Trophoblast cell (in vitro differentiated cells and primary cell): ENCODE measurements at places on chromosomes 5 and 9.

DNA sequence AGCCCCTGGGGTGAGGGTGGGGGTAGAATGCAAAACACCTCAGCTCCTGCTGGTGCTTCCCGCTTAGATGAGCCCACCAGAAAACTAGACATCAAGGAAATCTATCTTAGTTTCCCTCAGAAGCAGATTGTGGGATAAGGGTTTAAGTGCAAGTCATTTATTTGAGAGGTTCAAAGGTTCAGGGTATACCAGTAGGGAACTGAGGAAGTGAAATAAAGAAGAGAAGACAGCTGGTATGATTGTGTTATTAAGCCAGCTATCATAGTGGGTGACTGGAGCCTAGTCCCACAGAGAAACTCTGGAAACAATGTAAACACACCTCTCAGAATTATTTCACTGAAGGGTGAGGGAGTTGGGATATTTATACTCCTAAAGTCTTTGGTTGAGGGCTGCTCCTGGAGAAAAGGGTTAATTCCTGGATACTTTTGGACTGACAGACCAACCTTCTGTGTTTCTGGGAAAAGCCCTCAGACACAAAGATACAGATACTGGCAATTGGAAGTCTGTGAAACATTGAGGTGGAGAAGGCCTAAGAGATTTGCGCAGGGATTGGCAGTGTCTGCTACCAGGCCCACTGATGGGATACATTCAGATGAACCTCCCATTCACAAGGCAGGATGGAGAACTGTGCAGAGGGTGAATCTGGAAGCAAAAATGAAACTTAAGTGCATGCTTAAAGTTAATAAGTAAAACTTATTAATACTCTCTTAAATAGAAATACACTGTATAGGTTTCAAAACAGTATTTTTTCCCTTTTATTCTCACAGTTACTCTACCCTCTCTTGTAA lies 6.4 kb upstream of the DCTN4 start:
- no peak for DNase-seq

GRCh38 chr9:96327694-96328352 lies 25.8 kb upstream of the HSD17B3 start:
- peak; percentile 46 for DNase-seq

DNA sequence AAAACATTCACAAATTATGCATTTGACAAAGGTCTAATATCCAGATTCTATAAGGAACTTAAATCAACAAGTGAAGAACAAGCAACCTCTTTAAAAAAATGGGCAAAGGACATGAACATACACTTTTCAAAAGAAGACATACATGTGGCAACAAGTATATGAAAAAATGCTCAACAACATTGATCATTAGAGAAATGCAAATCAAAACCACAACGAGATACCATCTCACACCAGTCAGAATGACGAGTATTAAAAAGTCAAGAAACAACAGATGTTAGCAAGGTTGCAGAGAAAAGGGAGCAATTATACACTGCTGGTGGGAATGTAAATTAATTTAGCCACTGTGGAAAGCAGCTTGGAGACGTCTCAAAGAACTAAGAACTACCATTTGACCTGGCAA lies 38.9 kb upstream of the TNFSF15 start:
- no peak for DNase-seq

- peak; percentile 6 for DNase-seq
Observed at GRCh38 chr9:107175816-107176435, 107.2 kb upstream of the RAD23B start.

- DNase-seq = no peak
Observed at GRCh38 chr5:168550656-168551055, 21.6 kb downstream of the FBLL1 start.

DNA sequence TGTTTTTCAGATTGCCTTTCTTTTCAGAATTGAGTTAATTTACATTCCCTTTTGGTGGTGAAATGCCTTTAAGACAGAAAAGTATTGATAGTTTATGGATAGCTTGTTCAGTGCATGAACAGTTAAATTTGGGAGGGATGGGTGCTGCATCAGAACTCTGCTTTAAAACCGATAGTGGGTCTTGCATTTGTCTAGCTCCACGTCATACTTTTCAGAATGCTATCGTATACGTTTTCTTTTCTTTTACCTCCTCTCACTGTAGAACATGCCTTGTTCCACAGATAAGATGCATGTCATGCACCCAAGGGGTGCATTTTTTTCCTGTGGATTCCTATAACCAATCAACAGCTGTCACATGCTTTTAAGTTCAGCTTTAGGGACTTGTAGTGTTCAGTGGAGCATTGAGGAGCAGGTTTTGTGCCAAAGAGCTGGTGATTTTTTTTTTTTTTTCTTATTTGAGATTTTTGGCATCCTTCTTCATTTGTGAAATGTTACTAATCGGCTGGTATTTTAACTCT lies 2.3 kb downstream of the SLC44A1 start:
- DNase-seq = no peak

GRCh38 chr5:157479166-157479565 lies 19.2 kb downstream of the NIPAL4 start:
- DNase-seq = no peak

DNA sequence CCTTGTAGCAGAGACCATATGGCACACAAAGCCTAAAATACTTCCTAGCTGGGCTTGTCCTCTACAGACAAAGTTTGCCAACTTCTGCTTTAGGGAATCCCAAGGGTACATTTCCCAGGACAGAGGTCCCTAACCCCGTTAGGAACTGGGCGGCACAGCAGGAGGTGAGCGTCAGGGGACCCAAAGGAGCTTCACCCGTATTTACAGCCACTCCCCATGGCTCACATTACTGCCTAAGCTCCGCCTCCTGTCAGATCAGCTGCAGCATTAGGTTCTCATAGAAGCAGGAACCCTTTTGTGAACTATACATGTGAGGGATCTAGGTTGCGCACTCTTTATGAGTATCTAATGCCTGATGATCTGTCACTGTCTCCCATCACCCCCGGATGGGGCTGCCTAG lies 88.5 kb upstream of the TRPM3 start:
- no peak for DNase-seq

- no peak for DNase-seq
Observed at GRCh38 chr5:32326216-32326772, 13.6 kb upstream of the MTMR12 start.

DNA sequence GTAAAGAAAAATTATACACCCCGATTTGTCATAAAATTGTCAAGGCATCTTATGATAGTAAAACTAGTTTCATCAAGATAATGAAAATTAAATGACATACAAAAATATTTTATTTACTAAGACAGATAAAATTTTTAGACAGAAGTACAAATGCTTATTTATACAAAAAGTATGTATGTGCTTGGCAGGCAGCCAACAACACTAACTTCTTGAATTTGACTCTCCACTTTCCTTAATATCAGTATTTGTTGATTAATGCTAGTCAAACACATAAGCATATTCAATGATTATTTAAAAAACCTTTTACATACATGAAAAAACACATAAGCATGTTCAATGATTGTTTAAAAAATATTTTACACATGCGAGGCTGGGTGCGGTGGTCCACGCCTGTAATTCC lies 1079.9 kb upstream of the CDH6 start:
- DNase-seq = no peak

DNA sequence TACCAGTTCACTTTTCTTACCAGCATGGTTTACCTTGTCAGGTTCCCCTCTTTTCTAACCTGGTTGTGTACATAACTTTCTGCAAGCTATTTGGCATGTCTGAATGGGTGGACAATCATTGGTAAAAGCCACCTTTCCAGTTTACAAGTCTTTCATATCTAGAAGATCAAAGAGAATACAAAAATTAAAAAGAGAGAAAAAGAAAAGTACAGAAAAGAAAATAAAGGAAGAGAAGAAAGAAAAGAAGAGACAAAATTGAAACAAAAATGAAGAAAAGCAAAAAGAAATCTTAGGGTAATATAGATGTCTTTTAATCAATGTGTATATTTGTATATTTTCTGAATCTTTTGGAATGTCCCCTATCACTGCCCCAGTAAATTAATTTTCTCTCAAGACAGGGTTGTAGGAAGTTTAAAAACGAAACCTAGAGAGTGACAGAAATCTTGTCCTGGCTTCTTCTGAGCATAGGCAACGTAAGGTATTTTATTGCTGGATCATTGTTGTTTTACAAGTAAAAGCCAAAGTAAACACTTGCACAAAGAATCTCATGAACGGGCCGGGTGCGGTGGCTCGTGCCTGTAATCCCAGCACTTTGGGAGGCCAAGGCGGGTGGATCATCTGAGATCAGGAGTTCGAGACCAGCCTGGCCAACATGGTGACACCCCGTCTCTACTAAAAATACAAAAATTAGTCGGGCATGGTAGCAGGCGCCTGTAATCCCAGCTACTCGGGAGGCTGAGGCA lies 98.7 kb upstream of the IFNE start:
- no peak for DNase-seq

DNA sequence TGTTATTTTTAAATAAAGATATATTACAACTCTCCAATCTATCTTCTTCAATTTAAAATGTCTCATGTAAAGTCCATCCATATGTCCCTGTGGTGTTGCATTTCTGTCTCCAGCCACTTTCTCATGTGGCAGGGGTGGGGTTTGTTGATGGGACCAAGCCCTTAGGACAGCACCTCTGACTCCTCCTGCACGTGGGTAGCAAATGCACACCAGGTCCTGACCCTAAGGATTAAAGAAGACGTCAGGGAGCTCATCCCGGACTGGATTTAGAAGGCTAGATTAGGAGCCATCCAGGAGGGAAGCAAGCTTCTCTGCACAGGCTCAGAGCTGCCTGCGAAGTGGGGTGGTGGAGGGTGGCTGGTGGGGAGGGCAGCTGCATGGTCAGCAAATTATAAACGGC lies 38.9 kb upstream of the FAM120AOS start:
- DNase-seq = no peak
